ENCODE measurements at places on chromosomes 1 and 21. TPM values are rescaled to one million over a fixed set of nuclear protein-coding genes. Genes with fewer than 3 reads are reported as not detected.
A peak's percentile ranks its signal among the peaks of the same experiment; 100 is the strongest.

ACTL8 gene
- not detected for total RNA-seq

SLAMF6 gene
- total RNA-seq, result 23.9 TPM

UBL4B gene
- total RNA-seq, result not detected

LEPR gene
- 1.3 TPM for total RNA-seq

LMOD1 gene
- not detected for total RNA-seq

JUN gene
- total RNA-seq, result 107 TPM

LRRN2 gene
- total RNA-seq, result not detected

B3GALNT2 gene
- 12.9 TPM for total RNA-seq

DIRAS3 gene
- total RNA-seq, result not detected

POGZ gene
- total RNA-seq, result 67.7 TPM

HES2 gene
- 0.45 TPM for total RNA-seq

SYPL2 gene
- total RNA-seq, result not detected

CFAP126 gene
- not detected for total RNA-seq

RSPH1 gene
- not detected for total RNA-seq

NUDT4B gene
- total RNA-seq, result not detected

ACOT11 gene
- 1.3 TPM for total RNA-seq

GJA8 gene
- total RNA-seq, result not detected

E2F2 gene
- total RNA-seq, result 75.0 TPM

FCRL5 gene
- total RNA-seq, result 0.11 TPM

- H3K36me3 ChIP-seq, result peaks cover 11% of the 10 kb centered on the region
- peaks cover 27% of the 10 kb centered on the region for H3K4me1 ChIP-seq
- H3K27me3 ChIP-seq, result no peaks in the 10 kb centered on the region
- H3K4me3 ChIP-seq, result peak overlapping the region; percentile 97
Observed at GRCh38 chr1:99969260-99969728, 502 bp upstream of the SLC35A3 start.

- peaks cover 79% of the 10 kb centered on the region for H3K4me1 ChIP-seq
- H3K4me3 ChIP-seq, result peak overlapping the region; percentile 62
- H3K27me3 ChIP-seq, result no peaks in the 10 kb centered on the region
- peak overlapping the region; percentile 85 for H3K27ac ChIP-seq
- H3K36me3 ChIP-seq, result peaks cover 27% of the 10 kb centered on the region
- DNase-seq, result peak; percentile 57
Observed at GRCh38 chr1:156488566-156489165, 11.9 kb downstream of the MEF2D start.

GRCh38 chr1:201818971-201819750 lies 9.8 kb upstream of the IPO9 start:
- DNase-seq, result no peak
- no peaks in the 10 kb centered on the region for H3K27me3 ChIP-seq
- H3K4me1 ChIP-seq, result no peaks in the 10 kb centered on the region
- H3K27ac ChIP-seq, result no peak overlapping the region

DNA sequence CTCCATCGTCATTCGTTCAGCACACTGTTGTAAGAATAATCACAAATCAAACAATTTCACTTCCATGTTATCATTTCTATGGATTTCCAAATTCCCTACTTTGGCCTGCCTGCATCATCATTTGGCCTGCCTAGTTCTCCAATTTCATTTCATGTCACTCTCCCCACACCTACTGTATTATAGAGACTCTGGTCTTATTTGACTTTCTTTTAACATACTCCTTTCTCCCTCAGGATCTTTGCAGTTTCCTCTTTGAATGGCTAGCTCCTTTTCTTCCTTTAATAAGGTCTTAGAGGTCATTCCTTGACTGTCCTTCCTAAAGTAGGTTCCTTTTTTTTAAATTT lies 36.3 kb upstream of the PODN start:
- no peak overlapping the region for H3K4me3 ChIP-seq
- H3K27me3 ChIP-seq, result no peaks in the 10 kb centered on the region

- H3K27ac ChIP-seq, result no peak overlapping the region
- no peak overlapping the region for H3K4me3 ChIP-seq
- H3K4me1 ChIP-seq, result peaks cover 2% of the 10 kb centered on the region
- H3K27me3 ChIP-seq, result peaks cover 25% of the 10 kb centered on the region
- no peak for DNase-seq
Observed at GRCh38 chr1:39633422-39633821, 6.0 kb downstream of the HEYL start.

DNA sequence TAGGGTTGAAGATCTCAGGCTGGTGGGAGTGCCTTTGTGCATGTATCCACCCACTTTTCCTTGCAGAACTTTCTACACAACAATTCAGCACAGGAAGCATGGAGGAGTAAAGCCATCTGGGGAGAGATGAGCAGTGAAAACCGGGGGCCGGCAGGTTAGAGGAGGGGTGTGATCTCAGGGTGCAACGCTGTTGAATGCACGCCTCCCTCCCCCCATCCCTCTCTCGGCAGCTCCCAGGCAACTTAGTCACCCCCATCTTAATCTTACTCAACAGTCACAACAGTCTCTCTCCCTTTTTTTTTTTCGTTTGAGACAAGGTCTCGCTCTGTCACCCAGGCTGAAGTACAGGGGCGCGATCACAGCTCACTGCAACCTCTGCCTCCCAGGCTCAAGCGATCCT lies 16.6 kb upstream of the ABCG1 start:
- no peak overlapping the region for H3K4me3 ChIP-seq
- DNase-seq, result no peak
- no peak overlapping the region for H3K27ac ChIP-seq
- H3K27me3 ChIP-seq, result peaks cover 12% of the 10 kb centered on the region

- peaks cover 17% of the 10 kb centered on the region for H3K27me3 ChIP-seq
- H3K27ac ChIP-seq, result no peak overlapping the region
- no peaks in the 10 kb centered on the region for H3K4me1 ChIP-seq
Observed at GRCh38 chr1:94125551-94126514, 4.9 kb upstream of the ABCA4 start.

DNA sequence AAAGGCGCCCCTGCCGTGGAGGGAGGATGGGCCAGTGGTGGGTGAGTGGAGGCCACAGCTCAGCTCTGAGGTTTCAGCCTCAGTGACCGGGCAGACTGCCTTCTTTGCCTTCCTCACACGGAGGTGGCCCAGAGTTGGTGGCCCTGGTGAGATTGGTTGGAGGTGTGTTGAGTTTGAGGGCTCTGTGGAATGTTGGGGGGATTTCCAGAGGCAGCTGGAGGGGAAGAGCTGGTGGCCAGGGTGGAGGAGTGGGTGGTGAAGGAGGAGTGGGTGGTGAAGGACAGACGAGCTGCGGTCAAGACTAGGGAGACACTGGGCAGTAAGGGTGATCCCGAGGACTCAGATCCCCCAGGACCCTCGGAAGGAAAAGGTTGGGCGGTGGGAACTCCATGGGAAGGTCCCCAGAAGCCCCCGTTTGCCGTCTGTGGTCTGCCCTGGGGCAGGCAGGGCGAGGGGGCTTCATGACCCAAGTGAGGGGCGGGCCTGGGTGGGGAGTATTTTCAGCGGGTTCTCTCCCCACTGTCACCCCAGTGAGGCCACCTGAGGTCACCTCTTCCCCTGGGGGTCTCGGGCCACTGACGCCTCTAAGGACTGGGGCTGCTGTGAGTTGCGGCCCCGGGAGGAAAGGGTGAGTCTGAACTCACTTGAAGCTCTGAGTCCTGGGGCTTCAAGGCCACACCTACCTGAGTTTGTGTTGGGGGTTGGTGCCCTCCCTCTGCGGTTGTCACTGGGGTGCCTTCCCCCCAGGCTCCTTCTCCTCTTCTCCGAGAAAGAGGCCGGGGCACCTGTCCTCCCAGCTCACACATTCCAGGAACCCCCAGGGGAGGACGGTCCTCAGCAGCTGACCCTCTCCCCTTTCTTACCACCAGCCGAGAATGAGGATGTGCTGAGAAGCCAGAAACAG lies 22.7 kb upstream of the PIK3CD start:
- peak overlapping the region; percentile 98 for H3K27ac ChIP-seq
- peaks cover 5% of the 10 kb centered on the region for H3K27me3 ChIP-seq
- H3K36me3 ChIP-seq, result peaks cover 47% of the 10 kb centered on the region
- peak overlapping the region; percentile 88 for H3K4me3 ChIP-seq
- peaks cover 54% of the 10 kb centered on the region for H3K4me1 ChIP-seq

DNA sequence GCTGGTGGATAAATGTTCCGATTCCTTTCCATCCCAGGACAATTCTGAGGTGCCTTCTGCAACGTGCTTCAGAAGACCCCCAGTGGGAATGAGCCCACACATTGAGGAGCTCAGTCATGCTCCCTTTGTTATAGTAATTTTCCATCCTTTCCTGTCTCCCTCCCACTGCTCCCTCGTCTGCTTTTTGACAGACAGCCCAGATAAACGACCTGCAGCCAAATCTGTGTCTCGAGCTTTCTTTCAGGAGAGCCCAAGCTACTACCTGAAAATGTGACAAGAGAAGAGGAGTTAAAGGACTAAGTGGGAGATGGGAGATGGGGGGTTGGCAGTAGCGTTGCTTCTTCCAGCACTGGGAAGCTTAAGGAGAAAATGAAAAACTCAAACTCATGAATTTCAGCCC lies 65.9 kb upstream of the LRRN2 start:
- no peaks in the 10 kb centered on the region for H3K4me1 ChIP-seq
- no peak overlapping the region for H3K27ac ChIP-seq
- no peak for DNase-seq
- no peak overlapping the region for H3K4me3 ChIP-seq

- no peak overlapping the region for H3K4me3 ChIP-seq
- H3K4me1 ChIP-seq, result peaks cover 10% of the 10 kb centered on the region
- no peak for DNase-seq
- no peaks in the 10 kb centered on the region for H3K36me3 ChIP-seq
- peaks cover 6% of the 10 kb centered on the region for H3K27me3 ChIP-seq
- H3K27ac ChIP-seq, result no peak overlapping the region
Observed at GRCh38 chr1:220732621-220733020, 15.5 kb upstream of the MTARC2 start.

- H3K36me3 ChIP-seq, result no peaks in the 10 kb centered on the region
- no peak overlapping the region for H3K27ac ChIP-seq
- H3K4me3 ChIP-seq, result no peak overlapping the region
- H3K27me3 ChIP-seq, result peaks cover 7% of the 10 kb centered on the region
- no peak for DNase-seq
Observed at GRCh38 chr1:94660994-94661393, 119.4 kb upstream of the F3 start.

- peaks cover 13% of the 10 kb centered on the region for H3K27me3 ChIP-seq
- DNase-seq, result peak; percentile 70
- no peaks in the 10 kb centered on the region for H3K4me1 ChIP-seq
Observed at GRCh38 chr1:115807723-115808122, 33.2 kb downstream of the NHLH2 start.

DNA sequence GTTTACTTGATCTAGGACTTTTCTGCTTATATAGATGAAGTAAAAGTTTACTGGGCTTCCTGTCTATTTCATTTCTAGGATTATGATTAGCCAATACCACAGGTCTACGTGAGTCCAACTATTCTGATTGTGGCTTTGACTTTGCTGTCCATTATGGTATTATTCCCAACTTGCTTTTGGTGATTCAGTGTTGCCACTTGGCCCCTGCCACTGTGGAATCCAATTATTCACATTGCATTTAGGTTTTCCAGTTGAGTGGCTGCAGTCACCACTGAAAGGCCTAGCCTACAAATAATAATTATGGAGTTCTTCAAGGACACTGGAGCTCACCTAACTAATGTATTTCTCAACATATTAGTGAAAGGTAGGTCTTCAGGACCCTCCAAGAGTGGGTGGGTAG lies 574.3 kb upstream of the USP24 start:
- no peaks in the 10 kb centered on the region for H3K36me3 ChIP-seq
- H3K4me3 ChIP-seq, result no peak overlapping the region

GRCh38 chr1:182724215-182724614 lies 39.8 kb upstream of the RGS8 start:
- H3K36me3 ChIP-seq, result no peaks in the 10 kb centered on the region
- no peak overlapping the region for H3K4me3 ChIP-seq
- peaks cover 12% of the 10 kb centered on the region for H3K27me3 ChIP-seq

- H3K27ac ChIP-seq, result no peak overlapping the region
- no peak for DNase-seq
- no peak overlapping the region for H3K4me3 ChIP-seq
- H3K36me3 ChIP-seq, result no peaks in the 10 kb centered on the region
- peaks cover 3% of the 10 kb centered on the region for H3K4me1 ChIP-seq
Observed at GRCh38 chr1:63688302-63688890, 85.4 kb upstream of the ROR1 start.

- no peak overlapping the region for H3K4me3 ChIP-seq
- H3K4me1 ChIP-seq, result peaks cover 7% of the 10 kb centered on the region
- no peaks in the 10 kb centered on the region for H3K36me3 ChIP-seq
Observed at GRCh38 chr1:29356663-29357062, 120.3 kb downstream of the PTPRU start.

DNA sequence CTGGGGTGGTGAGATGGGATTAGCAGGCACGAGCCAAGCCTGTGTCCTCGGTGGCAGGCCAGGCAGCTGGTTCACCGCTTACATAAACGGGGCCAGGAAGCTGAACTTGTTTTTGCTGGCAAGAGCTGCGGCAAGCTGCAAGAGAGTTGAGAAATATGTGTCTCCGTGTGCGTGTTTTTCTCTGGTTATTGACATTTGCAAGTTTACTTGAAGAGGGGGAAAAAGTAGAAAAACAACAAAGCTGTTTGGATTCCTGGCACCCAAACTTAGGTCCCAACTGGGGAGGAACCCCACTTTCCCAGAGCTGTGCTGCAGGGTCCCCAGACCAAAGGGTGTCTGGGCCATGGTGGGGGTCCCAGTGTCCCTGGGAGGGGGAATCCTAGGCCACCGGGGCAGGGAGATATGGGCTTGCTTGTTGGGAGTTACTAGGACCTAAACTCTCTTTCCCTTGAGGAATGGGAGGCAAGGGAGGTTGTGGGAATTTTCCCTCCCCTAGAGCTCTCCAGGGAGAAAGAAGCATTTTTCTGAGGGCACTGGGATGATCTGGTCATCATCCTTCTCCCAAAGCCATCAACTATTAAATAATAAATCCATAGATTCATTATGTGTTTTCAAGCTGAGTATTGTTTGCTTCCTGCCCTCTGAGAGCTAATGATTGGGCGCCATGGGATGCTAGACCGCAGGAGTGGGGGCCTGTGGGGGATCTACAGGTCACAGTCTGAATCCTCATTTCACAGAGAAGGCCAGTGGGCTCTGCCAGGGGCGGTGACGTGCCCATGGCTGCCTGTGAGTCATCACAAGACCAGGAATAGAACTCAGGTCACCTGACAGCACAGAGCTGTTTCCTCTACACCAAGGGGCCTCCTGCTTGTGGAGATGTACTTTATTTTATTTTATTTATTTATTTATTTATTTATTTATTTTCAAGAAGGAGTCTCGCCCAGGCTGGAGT lies 14.8 kb downstream of the IL6R start:
- H3K27me3 ChIP-seq, result no peaks in the 10 kb centered on the region
- H3K4me3 ChIP-seq, result no peak overlapping the region
- peaks cover 23% of the 10 kb centered on the region for H3K4me1 ChIP-seq
- DNase-seq, result peak; percentile 51

GRCh38 chr1:207873055-207873890 lies 37.7 kb downstream of the CD34 start:
- peaks cover 2% of the 10 kb centered on the region for H3K36me3 ChIP-seq
- H3K4me1 ChIP-seq, result peaks cover 63% of the 10 kb centered on the region
- peak overlapping the region; percentile 86 for H3K27ac ChIP-seq
- peak overlapping the region; percentile 56 for H3K4me3 ChIP-seq
- peak; percentile 58 for DNase-seq
